ENCODE measurements at places on chromosomes 5 and 9.
A peak's percentile ranks its signal among the peaks of the same experiment; 100 is the strongest.

DNA sequence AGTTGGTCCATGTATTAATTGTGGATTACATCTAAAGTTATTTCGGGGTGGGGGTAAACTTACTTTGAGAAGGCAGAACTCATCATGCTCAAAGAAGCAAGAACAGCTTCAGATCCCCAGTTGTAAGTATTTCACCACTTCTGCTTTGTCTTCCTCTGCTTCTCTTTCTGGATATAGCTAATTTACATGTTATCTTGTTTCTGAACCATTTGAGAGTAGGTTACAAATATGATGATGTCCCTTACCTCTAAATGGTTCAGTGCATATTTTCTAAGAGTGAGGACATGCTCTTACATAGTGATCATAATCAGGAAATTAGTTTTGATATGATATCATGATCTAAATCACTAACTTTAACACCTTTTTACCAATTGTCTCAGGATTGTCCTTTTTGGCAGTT, 11.9 kb downstream of the TRIO start:
- no peak for DNase-seq

- no peak for DNase-seq
Observed at GRCh38 chr5:98982880-98983279, 54.1 kb upstream of the CHD1 start.

GRCh38 chr9:19583890-19584289, 175.1 kb downstream of the ACER2 start:
- DNase-seq, result no peak

- DNase-seq, result no peak
Observed at GRCh38 chr5:99765011-99765410, 770.2 kb upstream of the FAM174A start.

DNA sequence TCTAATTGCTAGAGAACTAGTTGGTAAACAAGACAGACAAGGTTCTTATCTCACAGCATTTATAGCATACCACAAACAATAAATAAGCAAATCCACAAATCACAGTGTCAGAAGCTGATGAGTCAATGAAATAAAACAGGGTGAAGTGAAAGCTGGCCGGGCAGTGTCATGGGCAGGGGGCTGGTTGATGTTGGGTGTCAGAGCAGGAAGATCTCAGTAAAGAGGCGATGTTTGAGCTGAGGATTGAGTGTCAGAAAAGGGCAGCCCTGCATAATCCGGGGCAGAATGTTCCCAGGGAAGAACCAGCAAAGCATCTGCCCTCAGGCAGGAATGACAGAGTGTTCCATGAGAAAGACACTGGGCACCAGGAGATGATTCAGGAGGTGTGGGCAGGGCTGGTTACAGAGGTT, 183.4 kb downstream of the GOLPH3 start:
- DNase-seq, result peak; percentile 20

DNA sequence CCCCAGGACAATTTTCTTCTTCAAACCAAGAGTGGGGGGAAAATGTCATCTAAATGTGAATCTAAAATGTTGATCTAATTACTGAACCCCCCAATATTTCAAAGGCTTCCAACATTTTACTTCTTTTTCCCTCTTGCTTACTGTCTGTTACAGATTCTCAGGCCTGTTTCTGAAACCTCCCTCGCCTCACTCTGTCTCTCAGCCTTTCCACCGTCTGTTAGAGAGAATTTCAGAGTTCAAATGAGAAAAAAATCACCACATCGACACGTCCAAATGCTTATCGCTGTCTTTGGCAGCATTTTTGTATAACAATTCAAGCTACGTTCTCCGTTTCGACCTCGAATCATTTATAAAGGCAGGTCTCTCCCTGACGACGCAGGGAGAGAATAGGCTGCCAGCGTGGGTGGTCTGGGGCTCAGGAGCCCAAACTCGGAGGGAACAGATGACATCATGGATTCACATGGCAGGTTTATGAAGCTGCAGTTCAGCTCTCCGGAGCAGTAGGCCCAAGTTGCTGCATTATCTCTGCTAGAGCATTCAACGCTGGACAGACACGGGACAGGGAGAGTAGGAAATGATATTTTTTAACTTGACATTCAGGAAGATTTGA, 139.8 kb downstream of the GAS1 start:
- DNase-seq, result no peak

- peak; percentile 56 for DNase-seq
Observed at GRCh38 chr5:67983251-67984110, 232.1 kb upstream of the PIK3R1 start.

DNA sequence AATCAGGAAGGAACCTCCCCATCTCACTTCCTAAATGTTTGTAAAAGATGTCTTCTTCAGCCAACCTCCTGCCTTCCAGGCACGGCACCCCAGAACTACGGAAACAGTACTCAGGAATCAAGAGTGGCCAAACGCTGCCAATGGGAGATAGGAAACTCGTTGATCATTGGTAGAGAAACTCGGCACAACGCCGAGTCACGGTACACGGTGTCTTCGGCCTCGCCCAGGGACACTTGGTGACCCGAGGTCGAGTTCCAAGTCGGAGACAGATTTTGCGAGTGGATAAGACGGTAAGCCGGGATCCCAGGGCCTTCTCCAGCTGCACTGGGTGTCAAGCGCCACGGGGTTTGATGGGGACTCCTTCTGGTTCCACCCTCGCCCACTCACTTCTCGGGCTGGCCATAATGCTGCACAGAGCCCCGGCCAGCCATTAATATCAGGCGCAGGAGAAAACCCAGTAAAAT, 343 bp downstream of the KIAA0825 start:
- DNase-seq, result peak; percentile 54

GRCh38 chr9:16682273-16682672, 188.2 kb downstream of the BNC2 start:
- DNase-seq, result no peak

- peak; percentile 86 for DNase-seq
Observed at GRCh38 chr5:171420431-171421241, 1.2 kb downstream of the FGF18 start.

DNA sequence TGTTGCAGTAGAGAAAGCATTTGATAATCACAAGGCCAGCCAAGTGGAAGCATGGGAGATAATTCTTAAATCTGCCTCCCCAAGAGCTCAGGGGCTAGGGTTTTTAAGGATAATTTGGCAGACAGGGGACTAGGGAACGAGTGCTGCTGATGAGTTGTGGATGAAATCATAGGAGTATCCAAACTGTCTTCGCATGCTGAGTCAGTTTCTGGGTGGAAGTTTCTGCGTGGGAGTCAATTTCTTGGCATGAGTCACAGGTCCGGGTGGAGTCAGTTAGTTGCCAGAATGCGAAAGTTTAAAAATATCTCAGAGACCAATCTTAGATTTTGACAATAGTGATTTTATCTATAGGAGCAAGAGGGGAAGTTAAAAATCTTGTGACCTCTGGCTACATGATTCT, 112.6 kb downstream of the TMC1 start:
- peak; percentile 62 for DNase-seq

GRCh38 chr5:145778144-145778900, 56.8 kb downstream of the PRELID2 start:
- DNase-seq, result no peak

DNA sequence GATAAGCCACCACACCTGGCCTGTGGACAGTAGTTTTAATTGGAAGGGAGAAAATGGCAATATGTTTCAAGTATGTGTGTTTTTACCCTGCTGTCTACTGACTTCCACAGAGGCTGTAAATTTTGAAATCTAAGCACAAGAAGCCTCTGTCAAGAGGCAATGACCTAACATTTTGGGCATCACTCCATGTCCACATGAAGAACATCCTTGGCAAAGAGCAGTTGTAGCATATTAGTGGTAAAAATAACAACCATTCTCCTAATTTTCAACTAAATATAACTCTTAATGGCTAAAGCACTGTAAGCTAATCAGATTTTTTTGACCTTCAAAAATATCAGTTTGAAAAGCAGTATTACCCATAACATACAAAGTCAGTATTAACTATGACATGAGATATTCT, 100.3 kb upstream of the APC start:
- peak; percentile 22 for DNase-seq

- DNase-seq, result peak; percentile 96
Observed at GRCh38 chr5:175842951-175843793, 28.2 kb upstream of the CPLX2 start.

DNA sequence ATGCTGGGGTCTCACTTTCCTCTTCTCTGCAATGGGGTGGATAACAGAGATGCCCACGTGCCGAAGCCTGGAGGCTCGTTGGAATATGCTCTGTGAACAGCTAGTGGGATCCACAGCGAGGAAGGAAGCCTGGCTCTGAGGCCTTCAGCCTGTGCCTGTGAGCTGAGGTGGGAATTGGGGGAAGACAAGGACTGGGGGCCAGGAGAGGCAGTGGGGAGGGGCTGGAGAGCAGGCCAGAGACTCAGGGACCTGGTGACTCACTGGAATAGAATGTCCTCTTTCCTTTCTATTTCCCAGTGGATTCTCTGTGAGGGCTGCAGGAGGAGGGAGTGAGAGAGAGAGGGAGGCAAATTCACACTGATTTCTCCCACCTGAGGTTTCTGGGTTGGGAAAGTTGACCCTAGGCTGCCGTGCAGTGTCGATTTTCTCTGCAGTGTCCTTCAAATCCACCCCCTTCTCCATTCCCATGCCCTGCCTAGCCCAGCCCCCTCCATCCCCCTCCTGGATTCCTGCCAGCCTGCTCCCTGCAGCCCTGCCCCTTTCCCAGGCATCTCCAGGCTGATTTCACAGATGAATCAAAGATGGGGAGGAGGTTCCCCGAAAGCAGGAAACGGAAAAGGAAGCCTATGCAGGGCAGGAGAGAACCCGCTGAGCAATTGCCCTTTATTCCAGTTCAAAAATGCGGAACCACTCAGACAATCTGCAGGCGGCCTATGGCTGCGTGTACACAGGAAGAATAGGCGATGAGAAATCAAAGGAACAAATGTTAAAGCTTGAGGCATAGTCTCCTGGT, 1.4 kb upstream of the SPAAR start:
- DNase-seq, result peak; percentile 88

DNA sequence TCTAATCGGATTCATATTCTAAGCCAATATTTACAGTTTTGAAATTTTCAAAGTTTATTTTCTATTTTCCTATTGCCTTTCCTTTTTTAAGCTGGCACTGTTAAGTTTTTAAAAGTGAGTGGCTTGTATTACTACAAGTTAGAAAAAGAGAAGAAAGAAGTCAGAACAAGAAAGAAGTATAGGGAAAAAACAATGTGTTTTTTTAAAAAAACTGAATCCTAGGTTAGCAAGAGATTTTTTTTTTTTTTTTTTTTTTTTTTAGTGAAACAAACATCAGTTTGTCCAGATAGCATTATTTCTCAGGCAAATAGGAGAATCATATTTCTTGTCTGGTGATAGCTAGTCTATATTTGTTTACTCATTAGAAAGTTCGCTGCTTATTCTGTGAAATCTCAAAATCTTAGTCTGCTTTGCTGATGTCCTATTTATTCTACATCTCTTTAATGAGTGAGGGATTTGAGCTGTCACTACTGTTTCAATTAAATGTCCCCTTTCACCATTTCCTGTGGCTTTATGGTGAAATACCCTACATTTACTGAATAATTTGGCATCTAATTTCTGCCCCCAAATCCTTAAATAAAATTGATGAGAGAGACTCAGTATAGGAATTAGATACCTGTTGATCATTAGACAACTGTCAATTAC, 19.1 kb upstream of the LMNB1 start:
- no peak for DNase-seq

DNA sequence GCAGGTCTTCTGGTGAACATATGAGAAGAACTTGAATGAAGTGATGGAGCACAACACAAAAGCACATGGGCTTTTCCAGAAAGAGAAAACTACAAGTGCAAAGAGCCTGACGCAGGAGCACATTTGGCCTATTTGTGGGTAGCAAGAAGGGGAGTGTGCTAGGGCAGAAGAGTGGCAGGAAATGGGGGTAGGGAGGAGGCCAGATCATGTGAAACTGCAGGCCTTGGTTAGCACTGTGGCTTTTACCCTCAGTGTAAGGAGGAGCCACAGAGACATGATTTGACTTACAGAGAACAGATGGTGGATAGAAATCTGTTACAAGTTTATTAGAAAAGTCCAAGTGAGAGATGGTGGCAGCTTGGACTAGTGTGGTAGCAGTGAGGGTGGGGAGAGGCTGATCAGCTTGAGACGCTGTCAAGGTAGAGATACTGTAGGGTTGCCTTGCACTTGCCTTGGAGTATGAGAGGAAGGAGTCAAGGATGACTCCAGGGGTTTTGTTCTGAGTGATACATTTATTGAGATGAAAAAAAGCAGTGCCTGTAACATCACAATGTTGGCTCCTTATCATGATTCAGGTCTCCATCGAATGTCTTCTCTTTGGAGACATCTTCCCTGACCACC, 126.7 kb downstream of the PPP2R2B start:
- no peak for DNase-seq

- no peak for DNase-seq
Observed at GRCh38 chr5:102798104-102798785, 43.1 kb downstream of the PAM start.

GRCh38 chr5:61409568-61409967, 77.5 kb downstream of the ZSWIM6 start:
- peak; percentile 79 for DNase-seq

- DNase-seq, result no peak
Observed at GRCh38 chr5:57181154-57181553, 7.3 kb downstream of the GPBP1 start.

DNA sequence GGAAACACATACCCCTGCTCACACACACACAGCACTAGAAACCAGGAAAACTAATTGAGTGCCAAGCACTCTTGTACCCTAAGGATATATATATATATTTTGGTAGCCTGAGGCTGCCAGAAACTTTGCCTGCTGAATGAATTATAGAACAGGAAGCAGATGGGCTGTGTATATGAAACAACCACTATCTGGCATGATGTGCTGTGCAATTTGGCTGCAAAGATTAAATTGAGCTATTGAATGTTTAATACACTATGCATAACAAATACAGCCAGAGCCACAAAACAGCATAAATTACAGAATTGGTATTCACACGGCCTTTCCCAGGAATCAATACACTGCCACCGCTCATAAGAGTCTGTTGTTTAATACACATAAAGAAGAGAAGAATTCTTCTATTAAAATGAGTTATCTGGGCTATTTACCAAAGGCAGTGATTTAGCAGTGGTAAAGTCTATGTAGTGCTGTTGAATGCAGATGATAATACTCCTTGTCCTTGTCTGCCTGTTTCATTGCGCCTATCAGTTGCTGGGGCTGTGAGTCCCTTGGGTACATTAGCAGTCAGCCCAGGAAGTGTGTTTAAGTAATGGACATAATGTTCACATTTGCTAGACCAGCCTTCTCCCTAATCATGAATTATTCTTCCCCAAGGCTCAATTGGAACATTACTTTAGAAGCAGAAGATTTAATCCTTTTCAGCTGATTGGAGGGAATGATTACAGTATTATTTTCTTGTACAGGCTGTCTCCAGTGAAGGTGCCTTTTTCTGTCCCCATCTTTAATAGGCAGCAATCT, 294.3 kb downstream of the TLE1 start:
- no peak for DNase-seq

- DNase-seq, result peak; percentile 46
Observed at GRCh38 chr5:61275841-61276240, 56.2 kb upstream of the ZSWIM6 start.

GRCh38 chr9:131709771-131710431, 30.0 kb downstream of the RAPGEF1 start:
- peak; percentile 35 for DNase-seq

DNA sequence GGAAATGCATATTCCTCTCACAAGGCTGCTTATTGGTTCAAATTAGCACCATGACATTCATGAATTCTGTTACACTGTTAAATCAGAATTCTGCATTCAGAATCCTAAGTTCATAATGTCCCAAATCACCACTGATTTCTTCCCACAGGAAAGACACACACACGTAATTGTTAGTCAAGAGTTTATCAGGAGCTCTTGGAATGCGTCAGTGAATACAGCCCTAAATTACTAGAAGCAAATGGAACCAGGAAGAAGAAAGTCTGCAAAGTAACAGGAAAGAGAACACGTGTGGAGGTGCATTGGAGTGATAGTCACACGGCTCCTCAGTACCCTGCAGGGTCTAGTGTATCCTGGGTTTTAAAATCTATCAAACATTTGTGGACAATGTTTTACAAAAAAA, 110.2 kb downstream of the ANXA2R start:
- DNase-seq, result no peak
